ENCODE measurements at places on chromosomes 1 and 21.

DNA sequence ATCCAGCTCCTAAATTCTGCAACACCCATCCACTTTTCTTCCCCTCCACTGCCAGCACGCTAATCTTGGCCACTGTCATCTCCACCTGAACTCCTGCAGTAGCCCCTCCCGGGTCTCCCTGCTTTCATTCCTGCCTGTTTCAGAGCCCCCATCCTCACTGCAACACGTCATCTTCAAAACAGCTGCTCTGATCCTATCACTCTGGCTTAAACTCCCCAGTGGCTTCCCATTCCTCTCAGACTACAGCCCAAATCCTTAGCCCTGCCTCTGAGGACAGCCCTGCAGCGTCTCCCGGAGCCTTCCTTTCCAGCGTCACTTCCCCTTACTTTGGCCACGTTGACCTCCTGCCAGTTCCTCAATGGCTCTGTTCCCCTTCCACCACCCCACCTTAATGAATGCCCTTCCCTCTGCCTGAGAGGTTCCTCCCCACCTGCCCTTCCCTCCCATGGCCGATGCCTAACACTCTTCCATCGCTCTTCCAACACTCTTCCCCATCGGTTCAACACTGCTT, 22.9 kb upstream of the IFNAR2 start:
- no peak for DNase-seq

DNA sequence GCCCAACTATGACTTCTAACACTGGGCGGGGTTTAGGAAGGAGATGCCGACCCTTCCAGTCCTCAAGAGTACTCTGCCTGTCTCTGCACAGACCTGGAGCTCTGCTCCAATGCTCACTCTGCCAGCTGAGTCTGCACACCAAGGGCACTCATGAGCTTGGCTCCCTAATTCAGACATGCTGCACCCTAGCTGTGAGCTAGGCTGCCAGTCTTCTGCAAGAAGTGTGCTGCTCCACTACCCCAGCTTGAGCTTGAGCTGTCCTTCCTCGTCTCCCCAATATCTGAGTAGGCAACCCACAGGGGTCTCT, 13.2 kb downstream of the TP53BP2 start:
- DNase-seq = peak; percentile 25

DNA sequence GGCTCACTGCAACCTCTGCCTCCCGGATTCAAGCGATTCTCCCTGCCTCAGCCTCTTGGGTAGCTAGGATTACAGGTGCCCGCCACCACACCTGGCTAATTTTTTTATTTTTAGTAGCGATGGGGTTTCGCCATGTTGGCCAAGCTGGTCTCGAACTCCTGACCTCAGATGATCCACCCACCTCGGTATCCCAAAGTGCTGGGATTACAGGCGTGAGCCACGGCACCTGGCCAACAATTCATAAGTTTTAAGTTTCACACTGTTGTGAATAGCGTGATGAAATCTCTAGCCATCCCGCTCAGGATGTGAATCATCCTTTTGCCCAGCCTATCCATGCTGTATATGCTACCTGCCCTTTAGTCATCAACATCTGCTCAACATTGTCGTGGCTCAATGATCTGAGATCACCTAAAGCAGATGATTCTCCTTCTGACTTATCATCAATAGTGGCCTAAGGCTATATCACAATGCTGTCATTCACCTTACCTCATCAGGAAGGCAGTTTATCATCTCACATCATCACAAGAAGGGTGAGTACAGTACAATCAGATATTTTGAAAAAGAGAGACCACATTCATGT, 2.6 kb downstream of the PFDN2 start:
- DNase-seq = no peak

GRCh38 chr1:54272772-54273091, 72.8 kb downstream of the MRPL37 start:
- DNase-seq = no peak

DNA sequence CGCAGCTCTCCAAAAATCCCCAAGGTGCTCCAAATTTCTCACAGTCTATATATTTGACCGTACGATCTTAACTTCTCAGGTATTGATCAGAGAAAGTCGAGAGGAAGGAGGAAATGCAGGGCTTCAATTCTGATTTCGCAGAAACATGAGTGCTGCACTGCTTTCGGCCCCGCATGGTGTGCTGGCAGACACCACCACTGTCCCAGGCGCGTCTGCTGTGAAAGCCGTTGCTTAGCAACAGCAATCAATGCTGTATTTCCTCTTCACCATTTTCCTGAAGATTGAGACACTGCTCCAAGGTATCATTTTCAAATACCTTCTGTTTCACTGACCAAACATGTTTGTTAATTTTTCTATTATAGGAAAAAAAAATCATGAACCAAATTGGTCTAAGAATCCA, 296.3 kb downstream of the SMYD3 start:
- no peak for DNase-seq

DNA sequence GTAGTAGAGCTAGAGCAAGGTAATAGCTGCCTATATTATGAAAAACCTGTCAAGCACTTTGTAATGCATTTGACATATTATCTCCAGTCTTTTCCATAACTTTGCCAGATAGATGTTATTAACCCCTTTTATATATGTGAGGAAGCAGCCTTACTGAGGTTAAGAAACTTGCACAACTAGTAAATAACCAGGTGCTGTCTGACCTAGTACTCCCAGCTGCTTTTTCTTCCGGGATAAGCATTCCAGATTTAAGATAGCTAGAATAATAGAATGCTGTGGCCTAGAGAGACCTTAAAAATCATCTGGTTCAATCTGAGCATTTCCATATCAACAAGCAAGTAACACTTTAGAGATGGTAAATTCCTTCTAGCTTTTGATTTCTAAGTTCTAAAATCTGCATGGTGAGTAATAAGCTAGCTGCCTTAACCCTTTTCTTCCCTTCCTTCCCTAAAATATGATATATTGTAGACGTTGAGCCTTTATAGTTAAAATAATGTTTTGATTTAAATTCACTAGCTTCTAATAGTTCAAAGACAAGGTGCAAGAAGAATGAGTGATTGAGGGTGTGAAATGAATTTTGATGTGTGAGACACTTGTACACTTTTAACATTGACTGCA, 1.8 kb downstream of the SH3GLB1 start:
- no peak for DNase-seq

GRCh38 chr1:43934101-43934985, 742 bp downstream of the ARTN start:
- DNase-seq = peak; percentile 79

- DNase-seq = no peak
Observed at GRCh38 chr1:12447307-12447706, 170.7 kb downstream of the DHRS3 start.

- DNase-seq = no peak
Observed at GRCh38 chr1:56169856-56170255, 409.5 kb downstream of the PLPP3 start.

DNA sequence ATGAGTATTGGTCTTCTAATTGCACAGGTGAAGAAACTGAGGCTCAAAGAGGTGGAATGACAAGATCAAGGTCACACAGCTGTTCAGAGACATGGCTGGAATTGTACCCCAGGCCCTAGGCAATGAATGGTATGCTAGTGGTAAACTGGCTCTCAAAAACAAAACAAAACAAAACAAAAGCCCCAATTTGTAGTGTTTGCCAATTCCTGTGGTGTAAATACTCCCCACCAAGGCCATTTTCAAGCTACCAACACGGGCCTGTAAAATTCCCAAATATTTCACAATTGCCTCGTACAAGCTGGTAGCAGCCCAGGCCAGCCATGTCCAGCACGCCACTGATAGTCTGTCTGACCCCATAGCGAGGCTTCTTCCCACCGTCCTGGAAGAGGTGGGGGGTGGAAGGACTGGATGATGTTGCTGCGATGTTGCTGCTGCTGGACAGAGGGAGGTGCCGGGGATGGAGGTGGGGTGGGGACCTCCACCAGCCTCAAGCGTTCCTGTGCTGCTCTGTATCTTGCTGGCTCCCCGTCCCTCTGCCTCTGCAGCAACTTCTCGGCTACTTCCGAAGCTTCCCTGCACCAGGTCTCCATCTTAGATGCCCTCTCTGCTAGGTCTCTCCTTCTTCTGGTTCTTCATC, 62.2 kb upstream of the RUNX3 start:
- no peak for DNase-seq

DNA sequence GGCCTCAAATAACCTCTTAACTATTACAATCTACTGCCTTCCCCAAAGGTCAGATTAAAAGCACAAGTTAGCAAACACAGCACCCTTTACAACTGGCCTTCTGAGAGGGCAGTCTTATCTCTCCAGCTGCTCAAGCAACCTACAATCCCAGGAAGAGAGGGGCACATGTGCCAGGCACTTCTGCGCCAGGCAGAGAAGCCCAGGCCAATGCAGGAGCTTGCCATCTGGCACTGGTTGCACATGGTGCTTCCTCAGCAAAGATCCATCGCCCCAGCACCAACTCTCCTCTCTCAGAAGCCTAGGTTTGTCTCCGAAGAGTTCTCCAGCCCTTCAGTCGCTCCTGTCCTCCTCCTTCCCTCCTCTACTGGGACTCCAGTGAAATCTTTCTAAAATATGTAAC, 2.5 kb downstream of the STK40 start:
- DNase-seq = no peak

DNA sequence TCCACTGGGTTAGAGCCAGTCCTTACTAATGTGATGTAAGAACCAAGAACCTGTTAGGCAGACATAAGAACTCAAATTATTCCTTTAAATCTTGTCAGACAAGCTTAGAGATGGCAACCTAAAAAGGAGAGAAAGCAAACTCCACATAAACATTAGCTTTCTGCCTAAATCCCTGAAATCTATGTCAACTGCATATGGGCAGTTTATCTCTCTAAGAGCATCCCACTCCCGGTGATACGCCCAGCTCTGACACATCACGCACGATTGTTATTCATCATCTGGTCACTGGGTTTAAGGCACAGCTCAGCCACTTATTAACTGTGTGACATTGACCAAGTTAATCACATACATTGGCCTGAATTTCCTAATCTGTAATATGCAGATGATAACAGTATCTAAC, 323.7 kb downstream of the HHIPL2 start:
- no peak for DNase-seq

DNA sequence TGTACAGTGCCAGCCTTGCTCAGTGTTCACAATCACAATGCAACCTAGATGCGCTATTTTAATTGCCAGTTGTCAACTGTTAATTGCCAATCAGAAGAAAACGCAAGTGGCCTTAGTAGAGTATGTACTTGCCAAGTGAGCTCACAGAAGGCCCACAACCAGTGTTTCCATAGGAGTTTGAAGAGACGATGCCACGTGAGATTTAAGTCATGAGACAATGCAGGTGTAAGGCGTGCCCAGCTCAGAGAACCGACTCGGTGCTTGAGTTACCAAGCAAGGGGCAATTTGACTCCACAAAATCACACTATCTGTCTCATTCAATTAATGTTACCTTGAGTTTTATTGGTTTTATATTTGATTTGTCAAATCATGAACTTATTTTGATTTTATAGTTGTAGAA, 65.6 kb downstream of the TEX35 start:
- DNase-seq = peak; percentile 28

DNA sequence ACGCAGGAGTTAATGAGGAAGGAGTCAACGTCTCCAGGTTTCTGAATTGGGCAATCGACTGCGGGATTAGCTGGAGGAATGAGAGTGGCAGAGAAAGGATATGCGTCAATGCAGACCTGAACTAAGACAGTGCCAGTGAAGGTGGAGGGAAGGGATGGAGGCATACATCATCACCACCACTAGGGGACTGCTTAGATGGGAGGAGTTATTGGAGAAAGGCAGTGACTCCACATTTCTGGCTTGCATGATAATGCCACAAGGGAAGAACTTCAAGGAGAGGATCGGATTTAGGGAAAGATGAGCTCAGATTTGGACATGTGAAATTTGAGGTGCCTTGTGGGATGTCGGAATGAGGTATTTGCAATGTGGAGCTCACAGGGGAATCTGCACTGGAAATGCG, 17.5 kb downstream of the VASH2 start:
- peak; percentile 40 for DNase-seq

- DNase-seq = no peak
Observed at GRCh38 chr1:204685236-204686006, at the start of gene LRRN2. LRRN2 (minus strand) TSS chr1:204685738; CDS start chr1:204619992, 65,746 bp downstream.

DNA sequence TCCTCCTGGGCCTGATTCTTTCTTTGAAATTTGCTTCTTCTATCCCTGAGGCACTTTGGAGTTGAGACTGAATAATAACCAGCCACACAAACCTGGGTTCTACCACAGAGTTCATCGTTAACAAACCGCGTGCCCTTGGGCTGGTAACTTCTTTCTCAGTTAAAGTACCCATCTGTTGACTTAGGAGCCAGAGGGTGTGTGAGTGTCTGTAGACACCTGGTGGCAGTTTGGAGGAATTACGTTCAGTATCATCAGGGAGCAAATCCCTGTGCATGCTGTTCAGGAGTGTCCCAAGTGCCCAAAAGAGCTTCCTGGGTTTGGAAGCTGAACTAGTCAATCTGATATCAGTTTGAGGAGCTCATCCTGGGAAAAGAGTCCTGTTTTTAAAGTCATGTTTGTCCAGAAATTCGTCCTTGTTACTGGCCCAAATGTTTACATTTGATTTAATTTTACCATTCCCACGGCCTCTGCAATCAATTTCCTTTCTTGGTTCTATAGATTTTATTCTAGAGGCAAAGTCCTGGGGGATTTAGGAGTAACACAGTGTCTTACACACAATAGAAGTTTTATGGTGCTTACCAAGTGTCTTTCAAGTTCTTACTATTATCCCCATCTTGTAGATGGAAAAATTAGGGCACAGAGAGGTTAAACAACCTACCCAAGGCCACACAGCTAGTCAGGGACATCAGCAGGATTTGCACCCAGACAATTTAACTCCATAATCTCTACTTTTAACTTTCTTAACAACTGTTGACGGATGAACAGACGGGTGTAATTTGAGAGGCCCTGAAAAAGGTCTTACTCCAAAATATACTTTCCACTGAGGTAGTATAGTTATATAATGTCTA, 26.7 kb upstream of the RPTN start:
- peak; percentile 29 for DNase-seq

- no peak for DNase-seq
Observed at GRCh38 chr1:29644812-29645211, 408.5 kb downstream of the PTPRU start.

GRCh38 chr1:164843743-164844500, 284.9 kb downstream of the PBX1 start:
- DNase-seq = no peak

GRCh38 chr1:111847466-111847865, 91.8 kb downstream of the DDX20 start:
- no peak for DNase-seq

DNA sequence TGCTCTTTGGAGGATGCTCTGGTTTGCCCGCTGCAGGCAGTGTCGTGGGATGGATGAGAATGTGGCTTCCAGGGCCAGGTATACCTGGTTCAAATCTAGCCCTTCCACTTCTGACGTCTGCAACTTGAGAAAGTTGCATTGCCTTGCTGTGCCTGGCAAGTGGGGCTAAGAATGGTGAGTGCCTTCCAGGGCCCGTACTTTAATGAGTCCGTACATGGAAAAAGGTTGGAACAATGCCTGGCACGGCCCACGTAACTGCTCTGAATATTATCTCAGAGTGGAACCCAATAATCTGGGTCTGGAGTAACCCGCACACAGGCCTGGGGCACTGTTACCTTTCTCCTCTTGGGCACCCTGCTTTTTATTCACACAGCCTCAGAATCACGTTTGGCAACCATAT, 146.7 kb upstream of the EDN2 start:
- no peak for DNase-seq

GRCh38 chr1:93700532-93701469, 19.2 kb upstream of the BCAR3 start:
- no peak for DNase-seq
